ENCODE measurements at places on chromosomes 16 and 17. TPM values are rescaled to one million over a fixed set of nuclear protein-coding genes. Genes with fewer than 3 reads are reported as not detected.

Gene MFSD6L
- not detected for total RNA-seq

Gene ADAM11
- total RNA-seq, result 0.53 TPM

Gene LRRC36
- total RNA-seq, result 1.5 TPM

Gene SEZ6
- total RNA-seq, result not detected

Gene CA4
- 13.6 TPM for total RNA-seq

Gene CEP295NL
- 16.7 TPM for total RNA-seq

Gene KRT16
- total RNA-seq, result 0.85 TPM

Gene PIK3R6
- total RNA-seq, result 2.1 TPM

Gene TMEM114
- total RNA-seq, result not detected

GRCh38 chr16:47511882-47512281, 50.8 kb downstream of the PHKB start:
- no peak for DNase-seq

GRCh38 chr17:17493986-17494466, 2.2 kb downstream of the RASD1 start:
- DNase-seq, result no peak

DNA sequence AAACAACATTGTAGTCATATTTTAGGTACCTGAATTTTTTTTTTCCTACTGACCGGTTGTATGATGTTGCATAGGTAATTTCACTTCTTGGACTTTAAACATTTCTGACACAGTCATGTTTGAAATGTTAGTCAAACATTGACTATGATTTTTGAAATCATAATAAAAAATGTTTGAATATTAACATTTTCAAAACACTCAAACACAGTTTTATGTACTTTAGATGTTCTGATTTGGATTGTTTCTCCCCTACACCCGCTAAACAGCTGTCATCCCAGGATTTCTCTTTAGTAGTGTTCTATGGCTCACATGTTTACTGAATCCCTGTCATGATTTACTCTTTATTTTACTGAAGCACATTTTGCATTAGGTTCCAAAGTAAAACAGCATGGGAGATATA, 102.9 kb upstream of the NPEPPS start:
- DNase-seq, result no peak

GRCh38 chr17:44990994-44991393, 22.9 kb upstream of the C1QL1 start:
- no peak for DNase-seq

DNA sequence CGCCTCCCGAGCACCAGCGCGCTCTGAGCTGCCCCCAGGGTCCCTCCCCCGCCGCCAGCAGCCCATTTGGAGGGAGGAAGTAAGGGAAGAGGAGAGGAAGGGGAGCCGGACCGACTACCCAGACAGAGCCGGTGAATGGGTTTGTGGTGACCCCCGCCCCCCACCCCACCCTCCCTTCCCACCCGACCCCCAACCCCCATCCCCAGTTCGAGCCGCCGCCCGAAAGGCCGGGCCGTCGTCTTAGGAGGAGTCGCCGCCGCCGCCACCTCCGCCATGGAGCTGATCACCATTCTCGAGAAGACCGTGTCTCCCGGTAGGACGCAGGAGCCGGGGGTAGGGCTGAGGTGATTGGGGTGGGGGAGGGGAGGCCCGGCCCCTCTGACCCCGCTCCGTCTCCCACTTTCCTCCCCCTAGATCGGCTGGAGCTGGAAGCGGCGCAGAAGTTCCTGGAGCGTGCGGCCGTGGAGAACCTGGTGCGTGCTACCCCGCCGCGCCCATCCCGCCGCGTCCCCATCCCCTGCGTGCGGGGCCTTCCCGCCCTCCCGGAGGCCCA, 329 bp downstream of the KPNB1 start:
- no peak for DNase-seq

GRCh38 chr17:47199627-47200324, 9.4 kb upstream of the MYL4 start:
- DNase-seq, result no peak

GRCh38 chr17:31101943-31102342, 7.2 kb downstream of the NF1 start:
- DNase-seq, result no peak
